ENCODE measurements at places on chromosomes 5 and 9.

- no peak for DNase-seq
Measured at GRCh38 chr5:139822553-139823425, 27.2 kb downstream of the PSD2 start.

DNA sequence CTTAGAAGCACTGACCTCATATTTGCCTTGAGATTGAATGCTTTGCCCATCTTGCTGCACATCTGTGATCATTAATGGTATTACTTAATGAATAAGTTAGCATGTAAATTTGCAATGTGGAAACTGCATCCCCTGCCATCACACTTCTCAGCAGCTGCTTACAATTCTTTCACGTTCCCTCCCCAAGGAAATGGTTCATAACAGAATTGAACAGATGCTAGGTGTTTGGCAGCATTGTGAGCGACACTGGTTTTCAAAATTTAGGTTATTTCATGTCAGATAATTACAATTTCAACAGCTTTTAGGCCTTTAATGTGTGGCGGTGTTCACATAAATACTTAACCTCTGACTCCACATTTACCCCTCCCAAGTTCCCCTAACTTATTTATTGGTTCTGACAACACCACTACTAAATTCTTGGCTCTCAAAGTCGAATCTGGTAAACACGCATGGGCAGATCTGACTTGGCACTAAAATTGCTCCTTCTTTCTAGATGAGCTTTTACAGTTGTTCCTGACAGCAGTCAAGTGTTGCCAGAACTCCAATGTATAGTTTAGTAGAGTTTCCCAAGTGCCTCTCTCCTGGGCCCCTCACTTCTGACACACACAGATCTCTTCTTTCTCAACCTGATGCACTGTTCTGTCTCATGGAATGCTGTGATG lies 46.8 kb downstream of the SLC1A3 start:
- no peak for DNase-seq

DNA sequence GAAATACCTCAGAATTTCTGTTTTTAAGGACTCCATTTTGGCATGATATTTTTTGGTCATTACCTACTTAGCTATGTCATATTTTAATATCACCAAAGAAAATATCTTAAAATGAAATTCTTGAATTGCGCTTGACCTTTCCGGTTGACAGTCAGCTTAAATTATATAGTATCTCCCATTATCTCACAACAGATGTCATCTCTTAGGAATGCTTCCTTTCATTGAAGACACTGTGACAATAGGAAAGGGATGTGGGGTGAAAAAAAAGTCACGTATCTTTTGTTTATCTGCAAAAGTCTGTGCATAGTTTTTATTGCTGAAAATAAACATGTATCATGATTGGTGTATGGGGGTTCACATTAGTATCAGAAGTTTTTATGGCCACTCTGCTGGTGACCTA lies 105.8 kb downstream of the INVS start:
- no peak for DNase-seq

- no peak for DNase-seq
Measured at GRCh38 chr5:148014276-148014675, 49.5 kb upstream of the SPINK5 start.

DNA sequence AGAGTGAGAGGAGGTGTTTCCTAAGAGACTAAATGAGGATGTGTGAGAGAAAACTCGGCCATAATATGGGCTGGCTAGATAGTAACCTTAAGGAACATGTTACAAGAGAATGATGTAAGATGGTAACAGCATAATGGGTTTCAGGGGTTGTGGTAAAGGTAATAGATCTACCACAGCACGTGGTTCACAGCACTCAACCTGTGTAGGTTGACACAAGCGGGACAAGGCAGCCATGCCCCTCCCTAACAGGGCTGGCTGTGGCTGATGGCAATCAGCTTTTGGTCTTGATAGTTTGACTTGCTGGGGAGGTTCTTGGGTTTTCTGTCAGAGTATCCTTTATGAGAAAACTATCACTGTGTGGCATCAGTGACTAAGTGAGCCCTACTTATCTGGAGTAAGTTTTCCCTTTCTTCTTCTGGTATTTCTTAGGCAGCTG lies 138.6 kb downstream of the TRIO start:
- no peak for DNase-seq

- DNase-seq, result no peak
Measured at GRCh38 chr5:154199263-154199662, 8.7 kb downstream of the GALNT10 start.

GRCh38 chr9:30172206-30172605 lies 2212.2 kb upstream of the ACO1 start:
- no peak for DNase-seq

GRCh38 chr9:95088421-95089161 lies 228.9 kb downstream of the FANCC start:
- no peak for DNase-seq

GRCh38 chr5:28110781-28111180 lies 1072.4 kb upstream of the CDH9 start:
- no peak for DNase-seq

DNA sequence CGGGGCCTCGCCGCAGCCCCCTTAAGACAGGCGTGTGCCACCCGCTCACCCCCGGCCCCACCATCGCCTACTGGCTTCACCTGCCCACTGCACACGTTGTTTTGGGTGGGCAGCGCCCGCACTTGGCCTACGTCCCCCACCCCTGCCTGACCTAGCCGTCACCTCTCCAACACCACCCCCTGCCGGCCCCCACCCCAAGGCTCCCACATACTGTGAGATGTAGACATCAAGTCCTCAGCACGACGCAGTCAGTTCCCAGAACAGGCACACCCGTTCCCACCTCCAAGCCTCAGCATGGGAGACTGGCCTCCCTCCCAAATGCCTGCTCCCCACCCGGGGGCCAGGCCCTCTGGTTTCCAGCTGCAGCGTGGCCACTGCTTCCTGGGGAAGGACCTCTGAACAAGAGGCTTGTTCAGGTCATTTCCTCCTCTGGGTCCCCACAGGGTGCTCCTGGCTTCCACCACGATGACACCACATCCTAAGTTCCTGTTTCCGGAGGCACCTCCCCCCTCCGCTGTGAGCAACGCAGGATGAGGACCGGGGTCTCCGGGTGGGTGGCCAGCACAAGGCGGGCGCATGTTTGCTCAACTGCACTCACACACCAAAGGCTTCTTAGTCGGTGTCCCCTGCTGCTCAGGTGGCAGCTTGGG lies 11.3 kb downstream of the DBN1 start:
- no peak for DNase-seq

- DNase-seq, result no peak
Measured at GRCh38 chr5:71740015-71740753, 21.1 kb downstream of the CARTPT start.

GRCh38 chr5:95841914-95842812 lies 19.6 kb upstream of the GLRX start:
- DNase-seq, result no peak

DNA sequence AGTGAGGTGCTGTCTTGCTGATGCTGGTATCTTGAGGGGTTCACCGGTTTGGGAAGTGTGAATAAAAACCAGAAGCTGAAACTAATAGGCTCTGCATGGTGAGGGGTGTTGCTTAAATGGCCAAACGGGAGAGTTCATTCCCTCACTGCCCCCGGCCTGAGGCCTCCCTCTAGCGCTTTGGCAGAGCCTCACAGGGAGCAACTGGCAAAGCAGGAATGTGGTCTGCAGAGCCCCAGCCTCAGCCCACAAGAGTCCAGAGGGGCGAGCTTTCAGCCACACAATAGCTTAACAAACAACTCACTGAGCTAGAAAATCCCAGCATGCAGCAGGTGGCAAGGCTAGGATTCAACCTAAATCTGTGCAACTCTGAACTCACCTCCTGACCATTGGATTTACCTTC lies 234.8 kb downstream of the MED10 start:
- DNase-seq, result no peak

- no peak for DNase-seq
Measured at GRCh38 chr5:59840200-59840601, 53.3 kb downstream of the PDE4D start.

DNA sequence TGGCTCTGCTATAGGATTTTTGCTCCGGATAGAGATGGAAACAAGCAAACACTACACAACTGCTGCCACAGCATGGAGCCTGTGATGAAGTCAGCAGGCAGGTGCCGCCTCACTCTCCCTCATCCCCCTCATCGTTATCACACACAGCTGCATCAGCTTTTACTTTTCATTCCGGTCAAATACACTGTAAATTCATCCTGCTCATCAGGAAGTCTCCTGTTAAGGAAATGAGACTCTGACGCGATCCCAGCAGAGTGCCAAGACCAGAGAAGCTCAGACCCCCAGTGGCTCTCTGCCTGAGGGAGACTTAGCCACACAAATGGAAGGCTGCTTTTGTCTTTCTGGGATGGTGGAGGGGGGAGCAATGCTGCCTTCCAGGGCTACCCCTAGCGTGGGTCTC lies 270.2 kb downstream of the ELAVL2 start:
- no peak for DNase-seq

DNA sequence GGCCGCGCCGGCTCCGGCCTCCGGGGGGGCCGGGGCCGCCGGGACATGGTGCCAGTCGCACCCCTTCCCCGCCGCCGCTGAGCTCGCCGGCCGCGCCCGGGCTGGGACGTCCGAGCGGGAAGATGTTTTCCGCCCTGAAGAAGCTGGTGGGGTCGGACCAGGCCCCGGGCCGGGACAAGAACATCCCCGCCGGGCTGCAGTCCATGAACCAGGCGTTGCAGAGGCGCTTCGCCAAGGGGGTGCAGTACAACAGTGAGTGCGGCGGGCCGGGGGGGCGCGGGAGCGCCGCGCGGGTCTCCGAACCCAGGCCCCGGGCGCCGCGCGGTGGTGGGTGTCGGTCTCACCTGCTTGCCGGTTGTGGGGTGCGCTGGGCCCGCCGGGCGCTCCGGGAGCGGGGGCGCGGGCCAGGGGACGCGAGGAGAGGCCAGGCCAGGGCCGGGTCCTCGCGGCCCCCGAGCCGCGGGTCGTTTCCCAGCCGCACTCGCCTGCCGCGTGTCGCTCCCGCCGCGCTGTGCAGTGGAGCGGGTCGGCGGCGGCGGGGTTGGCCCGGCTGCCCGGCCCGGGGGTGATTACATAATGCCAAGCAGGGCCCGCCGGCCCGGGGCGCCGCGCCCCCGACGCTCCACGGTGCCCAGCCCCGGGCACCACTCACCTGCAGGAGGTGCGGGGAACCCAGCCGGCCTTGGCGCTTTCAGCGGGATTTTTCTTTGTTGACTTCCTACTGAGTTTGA lies 492 bp downstream of the RABL6 start:
- peak; percentile 44 for DNase-seq

DNA sequence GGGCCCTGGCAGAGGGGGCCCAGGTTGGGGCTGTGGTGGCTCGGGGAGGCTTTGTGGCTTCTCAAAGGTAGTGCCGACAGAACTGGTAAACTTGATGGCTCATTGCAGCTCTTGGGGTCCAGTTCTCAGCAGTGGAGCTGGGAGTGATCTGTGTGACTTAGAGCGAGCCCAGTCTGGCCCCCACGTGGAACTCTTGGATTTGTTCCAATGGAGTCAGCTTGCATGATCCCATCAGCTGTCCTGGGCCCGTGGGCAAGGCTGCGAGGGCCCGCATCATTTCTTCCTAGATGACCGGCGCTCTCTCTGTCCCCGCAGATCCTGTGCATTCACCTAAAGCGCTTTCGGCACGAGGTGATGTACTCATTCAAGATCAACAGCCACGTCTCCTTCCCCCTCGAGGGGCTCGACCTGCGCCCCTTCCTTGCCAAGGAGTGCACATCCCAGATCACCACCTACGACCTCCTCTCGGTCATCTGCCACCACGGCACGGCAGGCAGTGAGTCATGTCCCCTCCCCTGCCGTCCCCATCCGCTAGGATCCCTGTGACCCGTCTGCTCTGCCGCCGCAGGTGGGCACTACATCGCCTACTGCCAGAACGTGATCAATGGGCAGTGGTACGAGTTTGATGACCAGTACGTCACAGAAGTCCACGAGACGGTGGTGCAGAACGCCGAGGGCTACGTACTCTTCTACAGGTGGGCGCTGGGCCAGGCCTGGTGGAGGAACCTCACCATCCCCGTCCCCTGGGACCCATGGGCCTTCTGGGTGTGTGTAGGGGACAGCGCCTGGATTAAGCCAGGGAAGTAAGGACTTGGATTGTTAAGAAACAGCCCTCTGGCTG lies 39.2 kb downstream of the USP20 start:
- no peak for DNase-seq

DNA sequence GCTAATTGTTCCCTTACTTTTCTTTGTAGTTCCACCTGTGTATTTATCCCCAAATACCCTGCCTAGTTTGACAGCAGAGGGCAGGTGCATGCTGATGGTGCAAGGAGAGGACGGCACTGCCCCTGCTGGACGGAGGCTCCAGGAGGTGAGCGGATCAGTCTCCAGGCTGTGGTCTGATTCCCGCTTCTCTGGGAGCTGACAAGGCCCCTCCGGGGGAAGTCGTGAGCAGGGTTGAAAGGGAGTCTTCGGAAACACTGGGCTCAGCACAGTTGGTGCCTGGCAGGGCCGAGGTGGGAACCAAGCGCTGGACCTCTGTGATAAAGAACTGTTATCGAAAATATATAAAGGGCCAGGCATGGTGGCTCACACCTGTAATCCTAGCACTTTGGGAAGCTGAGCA lies 52.9 kb downstream of the RASGEF1C start:
- DNase-seq, result no peak

DNA sequence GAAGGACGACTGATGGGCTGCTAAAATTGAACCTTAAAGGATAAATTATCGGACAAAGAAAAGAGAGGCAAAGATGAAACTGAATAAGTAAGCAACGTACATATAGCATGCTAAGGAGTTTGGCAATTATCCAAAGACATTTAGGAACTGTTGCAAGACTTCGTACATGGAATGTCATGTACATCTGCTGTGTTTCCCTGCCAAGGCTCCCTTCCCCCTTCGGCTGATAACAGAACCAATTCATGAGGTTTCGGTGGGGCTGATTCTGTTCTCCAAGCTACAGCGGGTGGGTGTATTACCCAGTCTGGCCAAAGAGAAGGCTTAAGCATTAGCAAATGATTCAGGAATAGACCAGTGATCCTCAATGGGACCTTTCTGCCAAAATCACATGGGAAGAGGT lies 190.9 kb upstream of the FREM1 start:
- no peak for DNase-seq

DNA sequence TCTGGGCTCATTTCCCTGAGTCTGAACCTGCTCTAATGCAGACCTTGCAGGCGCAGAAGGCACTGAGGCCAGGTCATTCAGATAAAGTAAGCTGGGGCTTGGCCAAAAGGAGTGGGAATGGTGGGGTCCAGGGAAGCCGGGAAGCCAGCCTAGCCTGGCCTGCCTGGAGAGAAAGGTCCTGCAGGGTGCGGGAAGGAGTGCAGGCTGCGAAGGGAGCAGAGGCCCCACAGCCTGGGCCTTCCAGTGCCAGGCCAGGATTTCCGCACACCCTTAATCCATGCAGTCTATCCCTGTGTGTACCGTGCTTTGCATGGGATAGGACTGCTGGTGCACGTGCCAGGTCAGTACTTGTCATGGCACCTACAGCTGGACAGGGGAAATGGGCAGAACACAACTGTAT lies 3.6 kb upstream of the STING1 start:
- DNase-seq, result no peak

GRCh38 chr5:79791843-79792242 lies 102.2 kb downstream of the CMYA5 start:
- no peak for DNase-seq

- DNase-seq, result no peak
Measured at GRCh38 chr5:10756549-10756948, 4.5 kb downstream of the DAP start.
